Memory B cell (primary cell): ENCODE measurements at places on chromosomes 6 and 20.

DNA sequence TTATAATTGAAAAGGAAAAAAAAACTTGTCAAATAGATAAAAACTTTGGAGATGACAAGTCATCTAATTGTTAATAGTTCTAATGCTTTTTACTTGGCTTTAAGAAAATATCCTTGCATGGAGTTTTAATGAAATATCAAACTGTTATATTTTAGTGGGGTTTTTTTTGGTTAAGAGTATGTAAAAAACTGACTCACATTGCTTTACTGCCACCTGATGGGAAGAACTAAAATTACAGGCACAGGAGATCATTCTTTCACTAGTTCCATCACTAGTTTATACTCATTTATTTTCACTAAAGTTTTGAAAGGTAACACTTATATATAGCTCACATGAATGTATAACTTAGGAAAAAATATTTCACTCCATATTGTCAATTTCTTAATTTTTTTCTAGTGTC lies 309.1 kb downstream of the LMBRD1 start:
- no peak for DNase-seq

DNA sequence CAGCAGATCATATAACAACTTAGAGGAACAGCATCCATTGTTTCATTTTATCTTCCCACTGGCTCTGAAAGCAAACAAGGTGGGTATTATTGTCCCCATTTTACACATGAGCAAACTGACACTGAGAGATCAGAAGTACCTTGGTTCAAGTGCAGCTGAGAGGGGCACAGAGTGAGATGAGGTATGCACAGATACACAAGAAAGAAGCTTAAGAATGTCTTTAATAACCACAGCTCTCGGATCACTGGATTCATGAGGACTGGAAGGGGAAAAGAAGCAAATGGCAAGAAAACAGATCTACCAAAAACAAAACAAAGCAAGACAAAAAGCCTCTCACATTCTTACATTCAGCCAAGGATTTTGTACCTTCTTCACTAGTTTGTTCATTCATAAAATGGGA lies 10.6 kb downstream of the SLC2A10 start:
- DNase-seq: no peak

DNA sequence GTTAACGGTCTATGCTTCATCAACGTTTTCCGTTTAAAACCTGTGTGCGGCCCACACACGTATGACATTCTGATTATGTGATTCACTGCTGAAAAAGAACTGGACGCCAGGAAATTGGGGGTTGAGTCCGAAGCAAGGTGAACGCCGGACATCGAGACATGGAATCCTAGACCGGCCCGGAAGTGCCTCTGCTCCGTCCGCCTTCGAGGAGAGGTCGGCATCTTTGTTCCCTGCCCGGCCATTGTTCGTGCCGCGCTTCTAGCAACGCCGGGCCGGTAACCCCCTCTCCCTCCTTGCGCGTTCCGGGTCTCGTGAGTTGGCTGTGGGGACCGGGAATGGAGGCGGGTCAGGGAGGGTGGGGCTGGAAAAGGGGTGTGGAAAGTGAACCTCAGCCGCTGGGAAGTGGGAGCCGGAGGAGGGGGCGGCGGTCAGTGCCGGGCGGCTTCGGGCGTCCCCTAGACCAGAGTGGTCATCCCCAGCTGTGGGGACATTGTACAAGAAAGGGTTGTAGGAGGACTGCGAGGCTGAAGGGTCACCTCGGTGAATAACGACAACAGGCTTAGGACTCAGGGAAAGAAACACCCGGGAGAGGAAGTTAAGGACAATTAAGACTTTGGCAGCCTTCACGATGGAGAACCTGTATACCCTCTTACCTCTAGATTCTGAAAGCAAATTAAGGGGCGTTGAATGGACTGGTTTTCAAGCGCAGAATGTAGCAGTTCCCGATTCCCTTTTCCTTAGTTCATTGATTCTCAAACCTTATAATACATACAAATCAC lies at the start of gene ZSCAN9:
Gene ZSCAN9 (plus strand): TSS at position 220 of the 779 bp plus-strand sequence. CDS start 1,810 bp downstream, outside the sequence.
- peak; percentile 58 for DNase-seq

- DNase-seq: peak; percentile 40
These were observed 144.2 kb downstream of the JARID2 start for GRCh38 chr6:15389765-15390723.

DNA sequence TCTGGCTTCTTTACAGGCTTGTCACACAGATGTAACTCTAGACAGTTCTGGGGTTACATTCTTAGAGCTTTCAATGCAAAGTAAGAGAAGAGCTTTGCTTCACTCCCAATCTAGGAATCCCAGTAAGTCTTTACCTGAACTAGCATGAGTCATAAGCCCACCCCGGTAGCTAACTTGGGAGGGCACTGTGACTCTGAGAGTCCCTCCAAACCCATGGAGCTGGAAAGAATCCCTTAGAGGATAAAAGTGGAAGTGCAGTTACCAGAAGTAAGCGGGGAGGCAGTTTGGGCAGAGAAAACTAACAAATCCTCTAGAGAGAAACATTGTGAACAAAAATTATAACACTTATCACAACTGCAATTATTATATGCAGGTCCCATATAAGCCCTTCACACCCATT lies 84.0 kb upstream of the SMLR1 start:
- no peak for DNase-seq

GRCh38 chr6:20104696-20105095 lies 107.6 kb downstream of the MBOAT1 start:
- no peak for DNase-seq

DNA sequence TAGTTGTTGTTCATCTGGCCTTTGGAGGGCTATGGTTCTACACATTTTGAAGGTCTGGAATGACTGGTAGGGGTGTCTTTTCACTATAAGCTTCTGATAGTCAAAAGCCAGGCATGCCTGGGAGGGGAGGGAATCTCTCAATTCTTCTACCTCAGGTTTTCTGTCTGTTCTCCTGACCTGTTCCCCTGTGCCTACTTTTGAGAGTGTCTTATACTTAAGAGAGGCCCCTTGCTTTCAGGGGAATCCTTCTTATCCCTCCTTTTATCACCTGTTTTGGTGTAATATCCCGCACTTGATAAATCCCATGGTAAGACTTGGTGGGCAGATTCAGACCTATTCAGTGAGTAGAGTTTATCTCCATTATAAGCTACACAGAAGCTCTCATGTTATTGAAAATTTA lies 10.4 kb upstream of the SLC13A3 start:
- DNase-seq: no peak

GRCh38 chr20:51482836-51483473 lies 59.6 kb downstream of the NFATC2 start:
- no peak for DNase-seq

DNA sequence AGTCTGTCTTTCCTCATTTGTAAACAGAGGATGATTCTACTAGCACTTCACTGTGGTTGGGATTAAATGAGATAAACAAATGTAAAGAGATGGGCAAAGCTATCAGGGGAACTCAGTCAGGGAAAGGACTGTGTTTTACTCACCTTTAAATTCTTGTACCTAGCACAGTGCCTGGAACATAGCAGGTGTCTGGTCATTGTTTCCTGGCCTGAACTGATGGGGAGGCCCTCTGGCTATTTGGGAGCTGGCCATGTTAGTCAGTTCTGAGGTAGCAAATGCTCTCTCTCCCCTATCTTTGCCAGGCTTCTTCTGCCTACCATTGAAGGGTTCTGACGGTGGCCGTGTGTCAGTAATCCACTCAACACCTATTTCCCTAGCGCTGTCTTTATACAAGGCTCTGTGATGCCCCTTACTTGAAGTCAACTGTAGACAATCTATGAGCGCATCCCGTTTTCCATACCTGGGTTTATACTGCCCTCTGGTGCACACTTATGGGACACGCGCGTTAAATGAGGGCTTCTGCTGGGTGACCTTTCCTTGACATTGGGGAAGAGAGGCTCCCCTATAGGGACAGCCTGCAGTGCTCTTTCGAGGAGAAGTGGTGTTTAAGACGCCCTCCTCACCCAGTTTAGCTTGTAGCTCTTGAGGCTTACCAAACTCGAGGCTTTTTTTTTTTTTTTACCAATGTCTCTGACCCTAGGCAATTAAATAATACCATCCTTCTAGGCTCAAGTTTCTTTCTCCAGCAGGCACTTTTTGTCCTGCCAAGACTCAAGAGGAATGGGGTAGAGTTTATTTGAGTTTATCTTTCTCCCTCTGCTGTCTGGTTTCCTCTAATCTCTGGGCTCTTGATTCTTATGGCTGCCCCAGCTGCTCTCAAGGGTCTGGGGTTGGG lies 4.0 kb upstream of the SPATS1 start:
- DNase-seq: peak; percentile 66

GRCh38 chr6:5995949-5996713 lies 10.6 kb downstream of the NRN1 start:
- no peak for DNase-seq

GRCh38 chr20:23441850-23442313 lies 2.4 kb downstream of the CSTL1 start:
- DNase-seq: peak; percentile 55

- DNase-seq: no peak
These were observed 511 bp upstream of the CLIC1 start for GRCh38 chr6:31736768-31737314.

GRCh38 chr6:26524722-26525370 lies 13.3 kb upstream of the HMGN4 start:
- DNase-seq: no peak

- DNase-seq: no peak
These were observed 42.4 kb downstream of the HFE start for GRCh38 chr6:26129656-26130055.

- no peak for DNase-seq
These were observed 1097.8 kb downstream of the KIF16B start for GRCh38 chr20:15475483-15475882.

- no peak for DNase-seq
These were observed 12.9 kb downstream of the SLC9A8 start for GRCh38 chr20:49825521-49826033.

DNA sequence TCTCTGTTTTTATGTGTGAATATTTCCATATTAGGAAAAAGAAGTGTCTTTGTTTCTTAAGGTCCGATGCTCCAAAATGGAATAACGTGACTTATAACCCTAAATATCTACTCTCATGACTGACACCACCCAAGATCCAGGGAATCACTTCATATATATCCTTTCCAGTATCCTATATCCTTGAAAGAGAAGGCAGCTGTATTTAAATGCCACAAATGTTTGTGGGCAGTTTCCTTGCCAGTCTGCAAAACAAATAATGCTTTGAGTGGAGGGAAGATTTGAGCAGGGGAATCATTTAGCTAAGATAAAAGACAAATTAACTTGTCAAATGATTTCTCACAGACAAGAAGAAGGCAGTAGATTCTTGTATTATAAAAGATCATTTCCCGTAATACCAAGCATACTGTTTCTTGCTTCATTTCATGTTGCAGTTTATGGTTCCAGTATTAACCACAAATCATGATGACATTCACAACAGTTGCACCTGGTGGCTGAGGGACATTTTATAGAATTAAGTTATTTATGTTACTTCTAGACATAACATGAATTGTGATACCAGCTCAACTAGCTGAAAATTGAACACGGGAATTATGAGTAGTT lies 30.0 kb upstream of the FABP7 start:
- no peak for DNase-seq

DNA sequence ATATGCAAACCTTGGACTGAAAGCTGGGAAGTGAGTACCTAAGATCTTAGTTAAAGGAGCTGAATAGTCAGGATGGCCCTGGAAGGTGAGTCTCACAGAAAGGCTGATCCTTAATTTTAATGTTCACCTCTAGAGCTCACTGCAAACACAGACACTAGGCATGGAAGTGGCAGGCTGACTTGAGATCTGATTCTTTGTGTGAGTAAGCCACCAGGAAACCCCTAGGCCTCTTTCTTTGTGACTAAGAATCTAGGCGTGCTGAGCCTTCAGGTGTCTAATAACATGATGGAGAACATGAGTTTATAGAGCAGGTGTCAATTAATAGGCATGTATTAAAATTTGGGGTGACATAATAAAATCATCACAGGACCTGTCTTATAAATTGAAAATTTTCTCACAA lies 642.2 kb downstream of the EYS start:
- DNase-seq: no peak

DNA sequence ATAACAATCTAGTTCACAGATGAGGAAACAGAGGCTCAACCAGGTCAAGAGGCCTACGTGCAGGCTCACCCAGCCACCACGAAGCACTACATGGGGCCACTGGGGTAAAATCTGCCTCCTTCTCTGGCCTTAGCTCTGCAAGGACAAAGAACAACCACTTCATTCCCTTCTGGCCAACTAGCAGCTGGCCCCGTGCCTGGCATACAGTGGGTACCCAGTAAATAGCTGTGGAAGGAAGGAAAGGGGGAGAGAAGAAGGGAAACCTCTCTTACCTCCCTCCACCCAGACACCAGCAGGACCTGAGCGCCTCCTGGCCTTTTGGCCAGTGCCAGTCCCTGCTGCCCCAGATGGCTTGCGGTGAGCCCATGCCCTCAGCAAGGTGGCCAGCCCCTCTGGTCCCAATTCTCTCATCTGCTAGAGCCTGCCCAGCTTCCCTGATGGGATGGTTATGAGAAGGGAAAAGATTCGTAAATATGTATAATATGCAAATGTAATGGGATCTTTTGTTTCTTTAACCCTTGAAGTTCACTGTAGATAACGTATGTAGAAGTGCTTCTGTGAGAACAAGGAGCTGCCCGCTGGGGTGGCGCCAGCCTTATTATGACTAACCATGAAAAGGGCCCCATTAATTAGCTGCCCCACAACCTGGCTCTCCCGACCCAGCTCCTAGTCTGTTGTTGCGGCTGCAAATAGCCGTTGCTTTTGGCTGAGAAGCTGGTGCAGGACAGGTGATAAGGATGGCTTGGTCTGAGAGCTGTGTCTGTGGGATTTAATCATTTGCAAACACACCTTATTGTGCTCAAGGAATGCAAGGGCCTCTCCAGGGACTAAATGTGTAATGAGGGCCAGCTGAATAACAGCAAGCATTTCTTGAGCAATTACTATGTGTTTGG lies 62.0 kb downstream of the DLGAP4 start:
- DNase-seq: no peak

GRCh38 chr6:15398633-15399275 lies 152.9 kb downstream of the JARID2 start:
- DNase-seq: no peak

DNA sequence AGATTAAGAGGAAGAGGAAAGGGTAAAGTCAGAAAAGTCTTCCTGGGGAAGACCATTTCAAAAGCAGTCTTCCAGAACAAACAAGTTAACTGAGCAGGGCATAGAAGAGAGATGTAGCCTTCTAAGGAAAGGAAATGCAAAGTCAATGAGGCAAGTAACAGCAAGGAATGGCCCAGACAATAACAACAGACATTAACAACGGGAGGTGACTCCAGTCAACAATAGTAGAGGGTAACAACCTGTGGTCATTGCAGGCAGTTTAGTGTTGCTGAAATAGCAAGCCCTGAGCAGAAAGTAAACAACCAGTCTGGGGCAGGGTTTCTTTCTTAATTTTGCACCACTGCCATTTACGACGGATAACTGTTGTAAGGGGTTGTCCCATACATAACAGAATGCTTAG lies 2.1 kb downstream of the MDN1 start:
- DNase-seq: no peak

GRCh38 chr6:130324657-130325056 lies 41.2 kb upstream of the TMEM200A start:
- no peak for DNase-seq

- DNase-seq: no peak
These were observed 53.4 kb upstream of the CD93 start for GRCh38 chr20:23139524-23139923.

GRCh38 chr6:73079611-73079955 lies 145.7 kb downstream of the KHDC1L start:
- no peak for DNase-seq
